ENCODE measurements at places on chromosomes 16 and 17.

DNA sequence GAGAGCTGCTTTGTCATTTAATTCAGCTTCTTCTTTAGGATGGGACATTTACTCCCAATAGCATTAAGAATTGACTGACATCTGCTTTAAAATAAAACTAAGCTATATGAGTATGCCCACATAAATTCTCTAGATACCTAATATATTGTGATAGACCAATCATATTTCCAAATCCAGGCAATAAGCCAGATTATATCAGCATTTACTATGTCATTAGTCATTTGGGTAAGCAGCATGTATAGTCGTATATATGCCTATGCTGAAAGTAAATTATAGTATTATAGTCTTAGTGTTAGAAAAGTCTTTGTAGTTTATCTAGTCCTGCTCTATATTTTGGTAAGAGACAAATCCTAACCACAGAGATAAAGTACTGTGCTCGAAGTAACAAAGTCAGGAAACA lies 958.1 kb downstream of the KCNJ2 start:
- no peak for DNase-seq

DNA sequence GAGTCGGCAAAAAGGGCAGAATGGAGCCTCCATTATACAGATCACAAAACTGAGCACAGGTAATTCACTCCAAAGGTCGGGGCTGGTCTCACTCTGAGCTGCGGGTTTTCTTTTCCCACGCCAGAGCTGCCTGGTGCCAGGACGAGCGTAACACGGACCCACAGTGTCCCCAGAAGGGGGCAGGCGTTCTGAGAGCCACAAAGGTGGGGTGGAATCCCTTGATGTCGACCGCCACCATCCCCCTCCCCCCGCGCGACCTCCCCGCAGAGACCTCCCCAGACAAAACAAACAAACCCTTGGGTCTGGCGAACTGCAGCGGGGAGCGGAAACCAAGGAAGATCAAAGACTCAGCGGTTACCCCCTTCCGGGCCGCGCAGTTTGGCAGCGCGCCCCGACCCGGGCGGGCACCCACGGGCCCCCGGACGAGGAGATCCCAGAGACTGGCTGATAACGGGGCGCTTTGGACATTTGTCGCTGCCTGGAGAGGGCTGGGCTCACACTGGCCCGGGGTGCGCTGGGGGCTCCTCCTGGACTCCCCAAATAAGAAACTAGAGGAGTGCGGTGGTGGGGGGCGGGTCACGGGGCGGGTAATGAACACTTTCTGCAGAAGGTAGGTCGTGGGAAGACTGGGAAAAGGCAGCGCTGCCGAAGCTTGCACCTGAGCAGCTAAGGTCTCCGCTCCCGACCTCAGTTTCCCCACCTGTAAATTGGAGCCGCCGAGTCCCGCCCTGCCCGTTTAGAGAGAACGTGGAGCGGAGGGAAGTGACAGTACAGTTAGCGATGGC lies 664 bp upstream of the NKD1 start:
- no peak for DNase-seq

DNA sequence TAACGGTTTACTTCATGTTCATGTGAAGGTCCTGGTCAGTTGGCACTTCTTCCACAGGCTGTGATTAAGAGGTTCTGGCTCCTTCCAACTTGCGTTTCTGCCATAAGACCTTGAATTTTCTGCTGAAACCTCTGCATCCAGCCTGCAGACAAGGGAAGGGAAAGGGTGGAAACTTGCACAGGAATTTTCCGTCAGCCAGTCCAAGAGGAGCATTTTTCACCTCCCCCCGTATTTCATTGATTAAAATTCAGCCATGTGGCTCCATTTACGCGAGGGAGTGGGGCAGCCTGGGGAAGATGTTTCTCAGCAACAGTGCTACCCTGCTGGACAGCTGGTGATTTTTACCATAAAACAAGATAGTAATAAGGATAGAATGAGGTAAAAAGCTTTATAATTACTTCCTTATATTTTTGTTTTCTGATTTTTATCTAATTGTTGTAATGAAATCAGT lies 101.5 kb upstream of the SMIM36 start:
- DNase-seq: no peak

DNA sequence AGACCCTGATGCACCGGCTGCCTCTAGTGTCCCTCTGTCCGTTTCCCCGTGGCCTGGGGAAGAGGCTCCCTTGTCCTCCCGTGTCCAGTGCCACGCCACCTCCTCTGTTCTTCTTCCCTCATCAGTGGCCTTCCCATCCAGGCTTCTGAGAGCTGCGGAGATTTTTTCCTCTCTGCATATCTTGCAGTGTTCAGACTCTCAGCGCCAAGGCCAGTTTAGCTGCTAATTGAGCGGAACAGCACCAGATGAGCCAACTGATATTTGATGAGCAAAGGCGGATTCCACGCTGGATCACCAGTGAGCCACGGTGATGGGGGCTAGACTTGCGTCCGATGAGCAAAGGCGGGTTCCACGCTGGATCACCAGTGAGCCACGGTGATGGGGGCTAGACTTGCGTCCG lies 257.6 kb downstream of the FOXL1 start:
- DNase-seq: no peak

DNA sequence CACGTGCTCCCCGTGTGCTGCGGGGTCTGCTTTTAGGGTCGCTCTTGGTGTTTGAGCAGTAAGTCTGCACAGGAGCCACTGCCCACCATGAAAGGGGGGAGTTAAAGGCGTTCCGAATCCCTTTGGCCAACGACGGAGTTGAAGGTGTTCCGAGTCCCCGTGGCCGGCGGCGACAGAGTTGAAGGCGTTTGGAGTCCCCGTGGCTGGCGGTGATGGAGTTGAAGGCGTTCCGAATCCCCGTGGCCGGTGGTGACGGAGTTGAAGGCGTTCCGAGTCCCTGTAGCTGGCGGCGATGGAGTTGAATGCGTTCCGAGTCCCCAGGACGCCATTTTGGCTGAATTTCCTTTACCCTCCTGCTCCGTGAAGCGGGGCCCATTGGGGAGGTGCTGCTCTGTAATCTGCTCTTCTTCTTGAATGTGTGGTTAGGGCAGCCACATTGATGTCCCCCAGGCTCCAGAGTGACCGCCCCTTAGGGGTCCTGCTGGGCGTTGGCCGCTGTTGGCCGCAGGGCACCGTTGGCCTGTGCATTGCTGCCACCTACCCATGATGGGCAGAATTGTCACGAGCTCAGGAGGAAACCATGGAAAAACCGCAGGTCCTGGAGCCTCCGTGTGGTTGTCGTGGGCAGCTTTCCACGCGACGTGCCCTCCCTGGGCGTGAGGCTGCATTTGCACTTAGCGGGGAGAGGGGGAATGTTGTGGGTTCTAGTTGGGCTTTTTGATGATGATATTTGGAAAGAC lies 73.7 kb upstream of the ZNF750 start:
- DNase-seq: no peak

DNA sequence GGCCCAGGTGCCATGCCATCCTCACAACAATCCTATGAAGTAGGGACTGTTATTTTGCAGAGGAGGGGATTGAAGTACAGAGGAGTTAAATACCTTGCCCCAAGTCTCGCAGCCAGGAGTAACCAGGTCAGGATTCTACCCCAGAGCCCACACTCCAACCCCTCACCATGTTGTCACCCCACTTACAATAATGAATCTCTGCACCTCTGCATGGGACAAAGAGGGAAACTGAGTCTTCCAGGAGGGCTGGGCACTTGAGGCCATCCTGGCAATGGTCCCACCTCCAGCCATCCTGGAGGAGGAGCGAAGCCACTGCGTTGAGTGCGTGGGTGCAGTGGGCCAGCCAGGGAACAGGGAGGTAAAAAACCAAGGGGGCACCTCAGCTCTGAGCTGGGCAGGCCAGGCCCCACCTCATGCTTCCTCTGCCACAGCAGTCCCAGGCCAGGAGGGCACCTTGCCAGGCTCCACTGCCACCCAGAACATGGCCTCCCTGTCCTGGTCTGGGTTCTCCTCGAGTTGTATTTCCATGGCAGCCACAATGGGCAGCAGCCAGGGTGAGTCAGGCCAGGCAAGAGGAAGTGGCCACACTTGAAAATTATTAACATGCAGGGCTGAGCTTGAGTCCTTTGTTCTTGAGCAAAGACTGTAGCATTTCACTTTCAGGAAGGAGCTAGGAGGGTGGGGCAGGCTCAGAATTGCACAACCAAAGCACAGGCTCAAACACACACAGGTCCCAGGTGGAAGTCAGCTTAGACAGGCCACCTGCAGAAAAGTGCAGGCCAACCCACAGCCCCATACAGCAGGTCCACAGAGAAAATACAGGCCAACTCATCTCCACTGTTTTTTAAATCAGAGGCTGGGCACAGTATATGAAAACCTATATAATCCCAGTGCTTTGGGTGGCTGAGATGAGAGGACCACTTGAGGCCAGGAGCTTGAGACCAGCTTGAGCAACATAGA lies 52.1 kb downstream of the CUEDC1 start:
- DNase-seq: peak; percentile 83

GRCh38 chr17:3800362-3801271 lies at the start of gene ITGAE:
TSS of gene ITGAE (minus strand) at chr17:3801188. CDS start at chr17:3801144, 44 bp downstream.
- no peak for DNase-seq

- no peak for DNase-seq
Measured at GRCh38 chr17:19250421-19251173, 13.4 kb downstream of the EPN2 start.

- DNase-seq: no peak
Measured at GRCh38 chr17:2266045-2266864, 37.3 kb downstream of the SMG6 start.

DNA sequence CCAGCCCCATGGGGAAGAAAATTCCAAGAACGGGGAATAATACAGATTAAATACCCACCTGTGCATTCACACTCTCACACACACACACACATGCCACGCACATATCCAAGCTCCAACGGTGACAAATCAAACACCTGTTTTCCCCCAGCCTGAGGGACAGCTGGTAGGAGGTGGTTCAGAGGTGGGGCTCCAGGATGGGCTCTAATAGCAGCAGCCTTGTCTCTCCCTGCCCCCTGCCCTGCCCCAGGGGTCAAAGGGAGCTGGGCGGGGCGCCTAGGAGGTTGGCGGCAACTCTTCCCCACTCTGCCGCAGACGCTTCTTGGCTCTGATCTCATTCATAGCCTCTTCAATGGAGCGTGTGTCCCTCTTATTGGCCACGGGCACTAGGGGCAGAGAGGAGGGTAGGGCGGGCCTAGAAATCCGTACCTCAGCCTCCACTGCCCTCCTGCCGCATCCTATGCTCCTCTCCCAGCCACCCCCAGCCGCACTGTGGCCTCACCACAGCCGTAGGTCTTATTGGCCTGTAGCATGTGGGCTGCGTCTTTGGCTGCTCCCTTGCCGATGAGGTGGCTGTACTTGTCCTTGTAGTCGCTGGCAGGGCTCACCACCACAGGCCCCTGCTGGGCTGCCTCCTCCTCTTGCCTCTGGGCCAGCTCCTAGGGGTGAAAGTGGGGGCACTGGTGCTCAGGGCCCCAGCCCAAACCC lies 8.2 kb downstream of the SPAG7 start:
- DNase-seq: no peak

GRCh38 chr17:55632893-55633292 lies 89.8 kb downstream of the TMEM100 start:
- no peak for DNase-seq

GRCh38 chr16:86786338-86786737 lies 208.0 kb downstream of the FOXL1 start:
- DNase-seq: no peak
